EL (cell line): ENCODE measurements at places on chromosomes 1 and 21.

DNA sequence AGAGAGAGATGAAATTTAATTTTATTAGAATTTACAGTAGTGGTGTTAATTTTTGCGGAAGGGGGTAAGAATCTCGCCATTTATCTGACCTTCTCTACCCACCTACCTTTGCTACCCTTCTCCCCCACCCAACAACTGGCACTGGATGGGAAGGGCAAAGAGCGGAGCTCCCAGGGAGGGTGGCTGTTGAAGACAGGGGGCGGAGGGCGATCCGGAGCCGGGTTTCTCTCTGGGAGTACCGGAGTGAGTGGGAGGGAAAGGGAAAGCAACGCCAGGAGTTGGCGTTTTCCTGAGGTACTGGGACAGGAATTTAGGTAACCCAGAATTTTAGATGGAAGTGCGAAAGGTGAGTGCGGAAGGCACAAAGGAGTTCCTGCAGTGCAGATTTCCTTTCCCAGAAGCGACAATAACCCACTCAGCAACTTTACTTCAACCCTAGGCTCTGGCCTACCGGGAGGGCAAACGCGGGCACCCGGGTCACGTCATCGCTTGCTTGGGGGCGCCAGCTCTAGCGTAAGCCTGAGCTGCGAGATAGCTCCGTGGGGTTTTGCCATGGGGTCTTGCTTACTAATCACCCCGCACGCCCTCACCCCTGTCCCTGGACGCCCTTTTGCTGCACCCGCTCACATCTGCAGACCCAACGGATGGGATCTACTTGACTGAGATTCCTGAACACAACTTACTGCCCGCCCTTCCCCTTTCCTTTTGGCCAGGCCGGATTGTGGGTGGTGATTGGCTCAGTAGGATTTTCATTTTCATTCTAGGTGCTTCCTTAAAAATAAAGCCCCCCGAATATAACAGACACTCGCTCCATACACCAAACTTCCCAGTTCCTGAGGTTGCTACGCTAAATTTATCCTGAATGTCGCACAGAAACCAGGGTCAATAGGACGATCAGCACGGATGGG is 413.0 kb upstream of the ESRRG start:
- DNase-seq: no peak

DNA sequence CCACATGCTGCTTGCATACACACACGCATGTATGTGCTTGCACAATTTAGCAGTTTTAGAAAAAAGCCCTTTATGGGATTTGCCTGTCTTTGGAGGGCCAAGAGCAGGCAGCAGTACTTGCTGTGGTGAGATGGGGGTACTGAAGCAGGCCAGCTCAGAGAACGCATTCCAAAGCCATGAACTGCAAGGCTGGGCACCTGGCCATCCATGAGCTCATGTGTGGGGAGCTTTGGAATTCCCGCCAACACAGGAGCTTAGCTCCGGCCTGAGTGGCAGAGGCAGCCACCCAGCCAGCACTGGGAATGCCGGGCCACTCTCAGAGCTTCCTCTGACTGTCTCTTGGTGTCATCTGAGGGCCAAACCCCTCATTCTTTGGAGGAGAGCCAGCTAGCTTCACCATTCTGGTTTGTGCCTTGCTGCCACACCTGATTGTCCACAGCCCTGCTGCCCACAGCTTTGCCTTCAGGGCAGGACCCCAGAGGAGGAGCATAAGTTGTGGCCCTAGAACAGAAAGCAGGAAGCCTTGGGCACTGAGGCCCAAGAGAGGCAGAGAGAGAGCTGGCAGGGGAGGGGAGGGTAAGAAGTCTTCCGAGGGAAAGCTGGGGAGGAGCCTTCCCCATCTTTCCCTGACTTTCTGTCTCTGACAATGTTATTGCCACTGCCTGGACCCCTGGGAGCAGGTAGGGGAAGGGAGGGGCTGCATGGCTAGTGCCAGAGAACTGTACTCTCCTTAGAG is 92.1 kb upstream of the POU3F1 start:
- DNase-seq: peak; percentile 99

GRCh38 chr1:20682571-20683236 is 21.5 kb upstream of the DDOST start:
- DNase-seq: no peak

DNA sequence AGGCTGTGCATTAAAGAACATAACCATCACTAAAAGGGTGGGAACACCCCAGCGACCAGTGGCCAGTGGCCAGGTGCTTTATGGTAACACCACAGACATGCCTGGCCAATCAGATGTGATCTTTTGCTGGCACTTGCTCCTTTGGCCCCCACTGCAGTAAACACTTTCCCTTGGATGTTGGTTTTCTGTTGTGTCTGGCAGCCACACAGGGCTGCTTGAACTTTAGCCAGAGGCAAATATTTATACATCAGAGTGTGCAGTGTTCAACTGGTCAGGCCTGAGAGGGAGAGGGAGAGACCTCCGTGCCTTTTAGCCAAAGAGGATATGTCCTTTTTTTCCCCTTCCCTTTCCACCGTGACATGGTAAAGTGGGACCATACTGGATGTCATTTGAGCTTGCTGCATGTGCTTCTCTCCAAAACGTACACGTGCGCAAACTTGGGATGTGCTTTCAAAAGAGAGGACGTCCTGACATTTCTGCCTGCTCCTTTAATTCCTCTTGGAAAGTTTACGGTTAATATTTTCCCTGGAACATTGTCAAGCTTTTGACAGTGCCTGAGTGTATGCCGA is 101.2 kb downstream of the NFIA start:
- no peak for DNase-seq

DNA sequence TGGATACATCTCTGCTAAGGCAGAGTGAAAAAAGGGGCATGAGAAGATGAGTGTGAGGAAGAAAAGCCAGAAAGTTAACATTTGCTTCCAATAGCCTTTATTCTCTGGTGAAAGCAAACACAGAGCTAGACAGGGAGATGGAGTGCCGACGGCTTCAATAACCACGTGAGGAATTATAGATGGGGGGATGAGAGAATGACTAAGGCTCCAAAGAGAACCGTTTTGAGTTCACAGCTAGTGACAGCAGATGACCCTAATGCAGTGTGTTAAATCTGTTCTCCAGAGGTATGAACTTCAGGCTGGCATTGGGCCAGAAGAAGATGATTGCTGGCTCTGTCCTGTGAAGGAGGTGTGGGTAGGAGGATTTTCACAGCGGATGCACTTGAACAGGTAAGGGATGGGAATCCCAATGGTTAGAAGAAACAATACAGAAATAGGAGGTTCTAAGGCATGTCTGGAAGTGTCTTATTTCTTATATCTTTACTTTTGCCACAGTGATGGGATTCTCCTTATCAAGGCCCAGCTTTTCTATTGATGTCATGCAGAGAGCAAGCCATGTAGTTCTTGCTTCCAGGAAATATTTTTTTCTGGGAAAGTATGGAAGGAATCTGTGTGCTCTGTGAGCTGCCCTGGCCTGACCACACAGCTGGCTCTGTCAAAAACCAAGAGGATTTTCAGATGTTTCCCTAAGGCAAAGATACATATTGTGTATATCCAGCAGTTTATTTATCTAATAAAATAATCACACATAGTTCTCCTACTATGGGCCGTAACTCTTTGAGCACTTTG is 573.8 kb downstream of the LTN1 start:
- peak; percentile 61 for DNase-seq

DNA sequence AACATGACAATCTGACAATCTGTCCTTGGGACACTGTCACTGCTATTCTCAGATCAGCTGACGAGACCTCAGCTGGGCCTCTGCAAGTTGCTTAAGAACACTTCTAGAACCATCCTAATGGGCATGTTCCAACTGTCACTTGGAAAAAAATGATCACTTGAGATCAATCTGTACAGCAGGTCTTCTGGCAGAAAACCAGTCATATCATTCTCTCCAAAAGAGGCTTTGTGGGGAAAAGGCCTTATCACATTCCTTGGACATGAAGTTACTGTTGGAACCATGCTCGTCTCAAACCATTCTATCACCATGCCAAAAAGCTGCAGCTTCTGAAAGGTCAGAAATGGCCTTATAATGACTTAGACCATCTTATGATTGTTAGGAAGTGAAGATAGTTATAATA is 744.2 kb downstream of the USP25 start:
- no peak for DNase-seq

DNA sequence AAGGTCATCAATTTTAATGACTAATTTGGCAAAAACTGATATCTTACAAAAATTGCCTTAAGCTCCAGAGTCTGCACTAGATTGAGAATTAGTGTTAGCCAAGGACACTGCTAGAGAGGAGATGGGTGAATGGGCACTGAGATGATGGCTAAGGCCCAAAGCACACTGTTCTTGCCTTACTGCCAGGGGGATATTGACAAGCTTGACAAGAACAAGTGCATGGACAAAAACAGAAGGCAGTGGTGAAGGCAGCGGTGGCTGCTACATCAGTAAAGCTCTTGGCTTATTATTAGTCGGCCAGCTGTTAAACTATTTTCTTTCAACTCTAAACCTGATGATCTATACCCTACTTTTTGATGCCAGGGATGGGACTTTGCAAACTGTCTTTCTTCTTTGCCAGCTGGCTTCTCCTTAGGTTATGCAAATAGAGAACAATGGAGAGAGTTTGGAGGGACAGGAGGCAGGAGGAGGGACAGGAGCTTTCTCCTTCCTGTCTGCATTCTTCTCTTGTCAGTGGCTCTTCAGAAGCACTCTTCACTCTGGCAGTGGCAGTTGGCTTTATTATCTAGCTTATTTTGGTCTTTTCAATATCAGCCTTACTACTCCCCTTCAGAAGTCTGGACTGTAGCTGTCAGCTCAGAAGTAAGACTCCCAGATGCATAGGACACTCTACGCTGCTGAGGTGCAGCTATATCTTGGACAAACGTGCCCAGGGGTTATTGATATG is 853.5 kb upstream of the TMPRSS15 start:
- DNase-seq: no peak

DNA sequence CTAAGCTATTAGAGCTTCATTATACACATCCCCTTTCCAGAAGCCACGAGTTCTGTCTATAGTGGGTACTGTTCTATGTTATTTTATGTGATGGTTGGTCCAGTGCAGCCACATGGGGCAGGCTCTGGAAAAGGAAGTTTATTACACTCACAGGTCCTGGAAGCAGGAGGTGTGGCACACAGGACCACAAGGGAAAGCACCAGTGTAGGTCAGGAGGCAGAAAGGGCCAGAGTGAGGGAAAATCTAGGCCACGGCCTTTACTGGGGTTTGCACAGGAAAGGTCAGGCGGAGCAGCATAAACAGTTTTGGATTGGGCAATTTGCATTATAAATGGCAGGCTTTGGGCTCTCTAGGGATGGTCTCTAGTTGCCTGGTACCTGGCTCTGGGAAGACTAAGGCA is 21.8 kb upstream of the CNIH3 start:
- no peak for DNase-seq

DNA sequence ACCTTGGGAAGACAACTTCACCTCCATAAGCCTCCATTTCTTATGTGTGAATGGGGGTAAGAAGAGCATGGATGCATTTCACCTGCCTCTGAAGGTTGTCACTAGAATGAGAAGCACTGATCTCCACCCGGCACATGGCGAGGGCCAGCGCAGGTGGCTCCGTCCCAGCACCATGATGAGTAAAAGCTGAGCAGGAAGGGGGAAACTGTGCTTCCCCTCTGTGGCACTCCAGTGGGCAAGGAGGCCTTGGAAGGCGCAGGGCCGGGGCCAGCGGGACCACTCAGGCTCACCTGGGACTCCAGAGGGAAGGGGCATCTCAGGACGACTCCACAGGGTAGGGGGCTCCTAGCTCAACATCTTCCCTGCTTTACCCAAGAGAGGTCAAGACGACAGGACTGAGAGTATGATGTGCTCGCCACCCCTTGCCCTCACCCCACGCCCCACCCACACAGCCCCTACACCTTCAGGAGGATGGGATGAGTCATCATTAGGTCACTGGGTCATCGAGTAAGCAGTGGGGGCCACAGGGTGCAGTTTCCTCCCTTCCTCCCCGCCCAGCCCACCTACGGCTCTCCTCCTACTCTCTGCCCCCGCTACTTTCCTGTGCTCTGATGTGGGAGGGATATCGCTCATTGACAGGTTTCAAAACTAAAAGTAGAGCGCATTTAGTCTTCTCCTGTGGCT is 112.1 kb downstream of the HIVEP3 start:
- no peak for DNase-seq

- no peak for DNase-seq
Observed at GRCh38 chr1:66372522-66373101, 161.3 kb upstream of the SGIP1 start.

DNA sequence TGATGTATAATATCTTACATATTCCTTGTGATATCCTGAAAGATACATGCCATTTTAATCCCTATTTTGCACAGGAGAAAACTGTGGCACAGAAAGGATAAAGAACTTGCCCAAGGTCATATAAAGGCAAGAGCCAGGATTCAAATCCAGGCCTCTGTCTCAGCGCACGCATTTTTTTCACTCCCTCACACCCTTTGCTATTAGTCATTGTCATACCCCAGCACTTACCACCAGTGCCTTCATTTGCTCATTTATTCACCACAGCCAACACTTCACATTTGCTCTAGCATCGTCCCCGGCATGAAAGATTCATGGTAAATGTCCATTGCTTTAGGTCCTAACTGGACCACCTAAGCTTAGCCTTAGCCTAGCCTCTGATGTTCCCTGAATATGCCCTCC is 14.2 kb downstream of the ALX3 start:
- DNase-seq: peak; percentile 71

GRCh38 chr1:221897321-221897721 is 155.4 kb upstream of the DUSP10 start:
- peak; percentile 74 for DNase-seq
